ENCODE measurements at places on chromosomes 3 and 15.
A peak's percentile ranks its signal among the peaks of the same experiment; 100 is the strongest.

DNA sequence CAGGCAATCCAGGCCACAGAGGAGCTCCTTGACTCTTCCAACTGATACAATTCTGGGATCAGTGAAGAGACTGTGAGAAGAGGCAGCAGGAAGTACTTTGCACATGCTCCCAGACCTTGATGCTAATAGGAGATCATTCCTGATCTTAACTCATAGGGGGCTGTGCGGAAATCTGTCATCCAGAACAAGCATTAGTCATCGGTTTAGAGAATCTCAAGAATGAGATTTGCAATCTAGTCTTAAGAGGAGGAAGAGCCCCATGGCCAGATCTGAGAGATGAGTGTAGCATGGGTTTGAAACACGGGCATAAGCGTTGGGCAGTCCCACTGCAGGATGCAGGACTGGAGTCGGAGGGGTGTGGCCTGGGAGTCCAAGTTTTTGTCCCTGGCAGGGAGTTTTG, 1081.1 kb downstream of the NAALADL2 start:
- DNase-seq = no peak

DNA sequence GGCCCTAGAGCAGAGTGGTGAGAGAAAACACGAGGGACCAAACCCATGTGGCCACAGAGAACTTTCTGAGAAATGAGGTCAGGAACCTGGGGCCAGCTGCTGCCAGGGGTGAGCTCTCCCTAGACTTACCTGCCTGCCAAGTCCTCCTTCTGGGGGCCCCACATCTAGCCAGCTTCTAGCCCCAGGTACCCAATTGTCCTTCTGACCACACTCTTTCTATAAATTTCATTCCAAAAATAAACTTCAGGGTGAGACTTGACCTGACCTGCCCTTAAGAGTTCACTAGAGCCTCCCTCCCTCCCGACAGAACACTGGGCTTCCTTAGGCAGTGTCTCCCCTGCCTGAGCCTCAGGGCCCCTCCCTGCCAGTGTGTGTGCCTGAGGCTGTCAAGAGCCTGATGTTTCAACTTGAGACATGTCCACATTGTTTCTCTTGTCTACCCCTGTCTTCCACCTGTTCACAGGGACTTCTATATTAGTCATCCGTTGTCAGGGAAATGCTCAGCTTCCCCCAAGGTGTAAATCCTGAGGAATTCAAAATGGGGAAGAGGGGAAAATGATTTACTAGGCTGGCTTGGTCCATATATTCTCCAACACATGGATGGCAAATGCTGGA, 312.8 kb upstream of the TLE3 start:
- no peak for DNase-seq

- DNase-seq = no peak
Measured at GRCh38 chr15:56327721-56328502, 37.3 kb upstream of the TEX9 start.

GRCh38 chr3:115218859-115219258, 71.8 kb upstream of the ZBTB20 start:
- DNase-seq = no peak

DNA sequence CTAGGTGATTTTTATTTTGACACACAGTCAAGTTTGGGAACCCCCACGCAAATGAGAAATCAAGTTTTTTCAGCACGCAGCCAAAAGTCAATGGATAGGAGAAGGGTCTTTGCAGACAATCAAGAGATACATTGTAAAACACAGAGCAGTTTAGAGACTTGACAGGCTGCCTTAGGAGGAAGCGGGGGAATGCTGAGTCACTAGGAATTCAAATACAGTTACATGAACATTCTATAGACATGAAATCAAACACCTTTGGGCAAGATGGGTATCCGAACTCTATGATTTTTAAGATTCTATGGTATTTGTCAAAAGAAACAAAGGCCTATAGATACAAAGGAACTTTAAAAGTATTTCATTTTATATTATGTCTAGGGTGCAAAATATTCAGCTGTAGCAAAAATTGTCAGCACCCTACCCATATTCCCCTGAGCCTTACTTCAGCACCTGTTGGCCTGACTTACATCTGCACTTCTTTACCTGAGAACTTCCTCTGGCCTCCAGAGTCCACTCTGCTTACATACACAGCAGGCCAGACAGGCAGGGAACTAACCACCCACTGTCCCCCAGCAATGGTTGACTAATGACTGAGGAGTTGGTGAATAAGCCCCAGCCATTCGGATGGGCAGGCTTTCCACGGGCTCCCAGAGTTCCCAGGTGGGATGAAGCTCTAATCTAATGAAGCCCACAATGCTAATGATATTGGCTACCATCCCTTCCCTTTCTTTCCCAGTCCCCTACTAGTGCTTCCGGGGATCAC, 289.3 kb upstream of the RORA start:
- no peak for DNase-seq

- no peak for DNase-seq
Measured at GRCh38 chr3:187648177-187648576, 22.0 kb downstream of the SST start.

DNA sequence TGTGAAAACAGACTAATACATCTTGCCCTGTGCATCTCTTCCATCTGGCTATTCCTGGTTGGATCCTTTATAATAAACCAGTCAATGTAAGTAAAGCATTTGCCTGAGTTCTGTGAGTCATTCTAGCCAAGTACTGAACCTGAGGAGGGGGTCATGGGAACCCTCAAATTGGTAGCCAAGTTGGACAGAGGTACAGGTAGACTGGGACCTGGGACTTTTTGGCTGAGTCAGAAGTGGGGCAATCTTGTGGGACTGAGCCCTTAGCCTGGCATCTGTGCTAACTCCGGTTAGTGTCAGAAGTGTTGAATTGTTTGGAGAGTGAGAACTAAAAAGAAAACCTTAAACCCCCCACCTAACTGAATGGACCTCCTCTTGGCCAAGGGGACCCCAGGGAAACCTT, 21.0 kb upstream of the LIMD1 start:
- no peak for DNase-seq

DNA sequence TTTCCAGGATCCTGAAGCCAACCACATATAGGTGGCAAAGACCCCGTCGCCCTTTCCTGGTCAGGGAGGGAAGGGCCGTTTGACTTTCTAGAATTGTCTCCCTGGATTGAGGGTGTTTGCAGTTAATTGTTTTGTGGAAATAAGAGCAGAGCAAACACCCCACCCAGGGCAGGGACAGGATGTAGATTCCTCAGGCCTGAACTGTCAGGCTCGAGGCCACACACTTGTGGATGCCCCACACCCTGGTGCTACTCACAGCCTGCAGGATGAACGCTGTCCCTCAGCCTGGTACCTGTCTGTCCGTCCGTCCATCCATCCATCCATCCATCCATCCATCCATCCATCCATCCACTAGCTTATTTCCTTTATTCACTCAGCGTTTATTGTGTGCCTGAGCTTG, 29.9 kb upstream of the FLNB start:
- no peak for DNase-seq

GRCh38 chr3:31892916-31893573, 88.0 kb downstream of the OSBPL10 start:
- no peak for DNase-seq

GRCh38 chr15:32716915-32717425, 834 bp upstream of the GREM1 start:
- no peak for DNase-seq

GRCh38 chr3:150114873-150115540, 144.3 kb upstream of the PFN2 start:
- no peak for DNase-seq

DNA sequence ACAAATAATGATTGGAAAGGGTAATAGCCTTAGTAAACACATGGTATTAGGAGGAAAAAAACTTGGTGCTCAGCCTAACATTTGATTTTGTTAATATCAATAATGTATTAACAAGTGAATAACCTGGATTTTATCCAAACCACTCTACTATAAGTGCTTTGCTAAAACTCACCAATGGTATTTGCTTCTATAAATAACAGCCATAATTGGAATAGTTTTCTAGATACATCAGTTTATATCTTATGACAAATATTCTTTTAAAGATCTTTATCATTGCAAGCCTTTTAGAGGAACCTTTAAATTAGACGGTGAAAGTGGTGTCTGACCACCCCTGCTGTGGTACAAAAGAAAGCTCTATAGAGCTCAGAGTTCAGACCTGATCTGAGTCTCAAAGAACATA, 123.9 kb downstream of the SHOX2 start:
- DNase-seq = no peak

GRCh38 chr15:79190093-79190492, 92.4 kb upstream of the ANKRD34C start:
- no peak for DNase-seq

GRCh38 chr3:178494386-178494785, 41.9 kb upstream of the KCNMB2 start:
- DNase-seq = no peak

GRCh38 chr3:42980209-42980608, 1.1 kb downstream of the GASK1A start:
- DNase-seq = no peak

DNA sequence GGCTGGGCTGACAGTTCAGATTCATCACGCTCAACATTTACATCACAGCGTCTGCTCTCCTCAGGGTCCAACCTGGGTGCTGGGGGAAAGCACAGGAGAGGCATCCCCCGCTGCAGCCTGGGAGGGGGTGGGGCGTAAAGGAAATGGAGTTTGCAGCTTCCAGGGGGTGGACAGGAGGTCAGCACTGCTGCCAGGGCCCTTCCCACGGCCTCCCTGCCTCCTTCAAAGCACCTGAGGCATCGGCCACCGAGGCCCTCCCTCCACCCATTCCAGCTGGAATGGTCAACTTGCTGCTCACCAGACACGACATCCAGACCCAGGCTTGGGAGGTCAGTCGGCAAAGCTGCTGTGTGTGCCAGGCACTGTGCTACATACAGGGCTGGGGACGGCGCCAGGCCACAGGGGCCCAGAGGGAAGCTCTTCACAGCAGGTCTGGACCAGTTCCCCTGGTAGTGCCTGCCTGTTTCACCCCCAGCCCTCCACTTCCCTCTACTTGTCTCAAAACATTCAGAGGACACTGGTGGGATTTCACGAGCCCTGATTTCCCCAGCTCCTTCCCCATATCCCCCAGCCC, 120.7 kb downstream of the ANP32A start:
- DNase-seq = no peak

- peak; percentile 68 for DNase-seq
Measured at GRCh38 chr3:29324180-29324651, 43.3 kb downstream of the RBMS3 start.

GRCh38 chr3:32780071-32780734, 37.6 kb upstream of the TRIM71 start:
- DNase-seq = no peak

DNA sequence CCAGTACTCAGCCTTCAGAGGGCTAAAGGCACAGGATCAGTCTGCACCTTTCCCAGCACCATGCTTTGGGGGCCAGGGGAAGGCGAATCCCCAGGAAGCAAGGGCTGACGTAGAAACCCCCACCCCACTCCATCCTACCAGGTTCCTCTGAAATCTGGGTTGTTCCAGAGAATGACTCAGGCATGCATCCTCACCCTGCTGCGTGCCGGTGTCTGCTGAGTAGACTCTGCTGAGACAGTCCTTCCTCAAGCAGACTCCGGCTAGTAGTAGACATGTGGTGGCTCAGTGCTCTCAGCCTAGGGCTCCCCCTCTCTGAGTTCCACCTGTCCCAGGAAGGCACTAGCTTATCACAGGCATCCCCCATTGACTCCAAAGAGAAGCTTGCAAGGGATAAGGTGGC, 9.0 kb downstream of the TMEM43 start:
- no peak for DNase-seq

GRCh38 chr15:66935688-66936087, 129.7 kb upstream of the SMAD3 start:
- no peak for DNase-seq

DNA sequence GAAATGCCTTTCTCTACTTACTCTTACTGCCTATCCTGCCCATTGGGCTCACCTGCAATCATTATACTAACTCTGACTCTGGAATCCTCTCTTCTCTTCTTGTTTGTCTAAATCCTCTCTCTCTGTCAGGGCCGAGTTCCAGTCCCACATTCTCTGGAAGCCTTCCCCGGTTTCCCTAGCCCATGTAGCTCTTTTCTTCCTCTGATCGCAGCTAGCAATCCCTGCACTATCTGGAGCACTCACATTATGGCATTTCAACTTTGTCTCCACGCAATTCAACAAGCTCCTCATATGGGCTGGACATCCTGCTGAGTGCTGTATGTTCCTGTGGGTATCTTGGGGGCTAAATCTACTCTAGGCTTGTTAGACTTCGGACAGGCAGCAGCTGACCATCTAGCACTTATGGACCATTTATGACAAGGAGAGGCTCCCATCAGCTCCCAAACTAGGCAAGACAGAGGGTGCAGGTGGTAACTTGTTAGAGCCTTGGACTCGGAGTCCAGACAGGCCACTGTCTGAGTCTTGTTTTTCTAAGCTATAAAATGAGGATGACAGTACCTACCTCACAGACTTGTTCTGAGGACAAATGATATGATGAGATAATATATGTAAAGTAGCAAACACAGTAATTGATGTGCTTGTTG, 58.3 kb downstream of the EPHB3 start:
- no peak for DNase-seq

- no peak for DNase-seq
Measured at GRCh38 chr15:92385096-92385495, 8.6 kb upstream of the ST8SIA2 start.

DNA sequence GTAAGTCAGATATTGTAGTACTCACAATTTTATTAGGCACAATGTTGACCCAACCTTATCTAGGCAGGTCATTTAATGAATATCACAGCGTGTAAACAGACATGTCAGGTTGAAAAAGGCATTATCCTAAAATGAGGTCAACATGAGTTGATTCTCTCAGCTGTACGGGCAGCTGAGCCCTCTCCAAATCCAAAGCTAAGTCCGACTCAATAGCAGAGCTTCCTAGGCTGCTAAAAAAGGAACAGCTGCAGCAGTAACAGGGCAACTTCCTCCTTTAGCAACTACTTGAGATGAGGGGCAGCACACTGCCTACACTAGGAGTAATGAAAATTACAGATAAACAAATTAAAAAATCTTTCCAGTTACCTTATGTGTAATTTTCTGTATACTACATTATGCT, 189.2 kb downstream of the CADM2 start:
- no peak for DNase-seq

DNA sequence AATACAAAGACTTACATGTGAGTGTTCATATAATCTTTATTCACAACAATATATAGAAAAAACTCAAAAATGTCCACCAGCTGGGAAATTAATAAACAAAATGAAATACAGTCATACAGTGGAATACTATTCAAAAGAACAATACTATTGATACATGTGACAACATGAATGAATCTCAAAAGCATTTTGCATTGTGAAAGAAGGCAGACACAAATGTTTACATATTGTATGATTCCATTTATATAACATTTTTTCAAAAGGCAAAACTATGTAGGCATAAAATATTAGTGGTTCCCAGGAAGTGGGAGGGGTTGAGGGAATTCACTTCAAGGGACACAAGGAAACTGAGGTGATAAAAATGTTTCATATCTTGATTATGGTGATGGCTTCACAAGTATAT, 303.2 kb downstream of the CTNNB1 start:
- DNase-seq = no peak

- DNase-seq = no peak
Measured at GRCh38 chr3:101813817-101814440, 34.9 kb downstream of the NXPE3 start.

DNA sequence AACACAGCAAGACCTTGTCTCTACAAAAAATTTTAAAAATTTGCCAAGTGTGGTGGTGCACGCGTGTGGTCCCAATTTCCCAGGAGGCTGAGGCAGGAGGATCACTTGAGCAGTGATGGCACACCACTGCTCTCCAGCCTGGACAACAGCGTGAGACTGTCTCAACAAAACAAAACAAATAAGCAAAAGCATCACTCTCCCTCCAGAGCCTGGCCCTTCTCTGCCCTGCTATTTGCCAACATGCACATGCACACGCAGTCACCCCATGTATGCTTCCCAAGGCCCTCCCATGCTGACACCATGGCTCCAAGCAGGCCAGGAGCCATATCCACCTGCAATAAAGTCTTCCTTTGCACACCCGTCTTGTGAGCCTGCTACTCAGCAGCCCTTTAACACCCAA, 2.1 kb downstream of the KIF9 start:
- no peak for DNase-seq

Data from thoracic aorta (tissue), 2 donors.